Heart right ventricle (tissue), 16 donors: ENCODE measurements at places on chromosomes 6 and 20. TPM values are rescaled to one million over a fixed set of nuclear protein-coding genes. Genes with fewer than 3 reads are reported as not detected.

DNA sequence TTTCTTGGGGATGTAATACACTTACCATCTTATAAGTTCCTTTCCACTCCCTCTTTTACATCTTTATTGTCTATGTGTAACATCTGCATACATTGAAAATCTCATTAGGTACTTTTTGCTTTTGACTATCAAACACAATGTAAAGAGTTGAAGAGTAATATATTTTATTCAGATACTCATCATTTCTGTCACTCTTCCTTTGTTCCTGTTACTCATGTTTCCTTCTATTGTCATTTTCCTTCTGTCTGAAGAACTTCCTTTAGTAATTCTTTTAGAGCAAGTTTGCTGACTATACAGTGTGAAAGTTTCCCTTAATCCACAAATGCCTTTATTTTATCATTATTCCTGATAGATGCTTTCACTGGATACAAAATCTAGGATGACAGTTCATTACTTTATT, 339.8 kb downstream of the SOX4 start:
- DNase-seq, result no peak

The SPAG4 gene
- total RNA-seq, result 11.7 TPM

GRCh38 chr6:119308048-119308570, 41.5 kb downstream of the MAN1A1 start:
- DNase-seq, result no peak

The LPA gene
- total RNA-seq, result not detected

The SULF2 gene
- total RNA-seq, result 25.6 TPM

The FAM162B gene
- total RNA-seq, result 1.3 TPM

The BACH2 gene
- 2.2 TPM for total RNA-seq
